ENCODE measurements at places on chromosomes 11 and 22.

DNA sequence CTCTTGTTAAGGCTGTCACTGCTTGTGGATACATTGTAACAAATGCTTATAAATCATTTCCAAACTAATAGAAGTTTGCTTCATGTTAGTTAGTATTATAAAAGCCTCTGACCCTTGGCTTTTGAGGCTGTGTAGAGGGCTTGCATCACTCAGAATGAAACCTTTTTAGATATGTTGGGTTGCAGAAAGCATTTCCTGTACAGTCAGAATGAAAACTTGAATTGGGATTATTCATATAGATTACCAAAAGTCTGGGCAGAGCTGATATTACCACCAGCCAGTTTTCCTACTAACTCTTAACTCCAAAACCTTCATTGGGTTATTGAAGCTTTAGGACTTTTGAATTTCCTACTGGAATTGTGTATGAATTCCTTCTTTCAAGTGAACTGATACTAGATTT is 12.0 kb downstream of the KMT2A start:
- no peak for DNase-seq

DNA sequence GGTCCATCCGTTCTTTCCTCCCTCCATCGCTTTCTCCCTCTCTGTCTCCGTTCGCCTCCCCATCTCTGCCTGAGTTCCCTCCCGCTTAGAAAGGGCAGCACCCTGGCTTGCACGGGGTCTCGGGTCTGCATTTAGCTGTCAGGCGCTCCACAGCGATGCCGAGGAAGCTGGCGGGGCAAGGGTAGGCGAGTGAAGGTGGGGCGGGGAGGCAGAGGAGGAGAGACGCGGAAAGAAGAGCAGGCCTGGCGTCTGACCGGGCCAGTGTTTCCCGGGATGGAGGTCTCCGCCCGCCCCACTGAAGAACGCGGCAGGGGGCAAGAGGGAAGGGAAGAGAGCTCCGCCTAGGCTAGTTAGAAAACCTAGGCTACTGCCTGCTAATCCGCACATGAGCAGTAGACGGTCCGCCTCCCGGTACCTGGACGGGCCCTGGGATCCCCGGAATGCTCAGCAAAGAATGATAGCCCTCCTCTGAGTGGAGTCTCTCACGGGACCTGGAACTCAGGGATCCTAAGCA is 3922.5 kb upstream of the OR11H1 start:
- DNase-seq, result no peak

DNA sequence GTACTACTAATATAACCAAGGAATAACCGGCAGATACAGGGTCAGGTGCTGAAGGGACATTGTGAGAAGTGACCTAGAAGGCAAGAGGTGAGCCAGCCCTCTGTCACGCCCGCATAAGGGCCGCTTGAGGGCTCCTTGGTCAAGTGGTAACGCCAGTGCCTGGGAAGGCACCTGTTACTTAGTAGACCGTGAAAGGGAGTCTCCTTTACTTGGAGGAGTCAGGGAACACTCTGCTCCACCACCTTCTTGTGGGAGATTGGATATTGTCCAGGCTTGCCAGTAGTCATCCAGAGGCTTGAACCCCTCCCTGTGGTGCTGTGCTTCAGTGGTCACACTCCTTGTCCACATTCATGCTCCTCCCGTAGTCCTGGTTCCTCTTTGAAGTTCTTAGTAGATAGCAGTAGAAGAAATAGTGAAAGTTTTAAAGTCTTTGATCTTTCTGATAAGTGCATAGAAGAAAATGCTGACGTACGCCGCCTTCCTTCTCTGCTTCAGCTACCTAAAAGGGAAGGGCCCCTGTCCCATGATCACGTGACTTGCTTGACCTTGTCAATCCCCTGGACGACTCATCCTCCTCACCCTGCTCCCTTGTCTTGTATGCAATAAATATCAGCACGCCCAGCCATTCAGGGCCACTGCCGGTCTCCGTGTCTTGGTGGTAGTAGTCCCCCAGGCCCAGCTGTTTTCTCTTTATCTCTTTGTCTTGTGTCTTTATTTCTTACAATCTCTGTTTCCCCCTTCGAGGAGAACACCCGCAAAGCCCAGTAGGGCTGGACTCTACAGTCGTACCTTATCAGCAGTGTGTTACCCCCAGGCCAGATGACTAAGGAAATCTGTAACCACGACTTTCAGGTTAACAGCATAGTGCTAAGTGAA is 6.1 kb downstream of the NUP50 start:
- DNase-seq, result no peak

GRCh38 chr22:19882446-19883381 is 28.0 kb upstream of the GNB1L start:
- no peak for DNase-seq

GRCh38 chr22:43434928-43435311 is 23.1 kb downstream of the MPPED1 start:
- DNase-seq, result no peak

- DNase-seq, result peak; percentile 39
Observed at GRCh38 chr11:118290923-118291322, 13.6 kb upstream of the CD3E start.

DNA sequence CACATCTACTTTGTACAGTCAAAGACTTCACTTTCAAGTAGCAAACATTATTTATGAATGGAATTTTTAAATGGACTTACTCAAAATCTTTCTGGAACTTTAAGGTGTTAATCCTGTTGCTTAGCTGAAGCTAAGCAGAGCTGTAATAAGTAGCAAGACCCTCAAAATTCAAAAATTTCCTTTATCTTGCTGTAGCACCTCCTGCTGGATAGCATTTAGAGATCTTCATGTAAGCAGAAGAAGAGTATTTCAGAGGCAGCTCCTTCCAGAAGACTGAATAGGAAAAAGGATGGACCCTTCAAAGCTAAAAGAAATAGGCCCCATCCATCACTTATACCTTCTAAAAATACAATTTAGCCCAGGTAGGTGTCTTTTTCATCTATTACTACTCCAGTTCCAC is 3.4 kb downstream of the PHF21A start:
- DNase-seq, result no peak

GRCh38 chr11:67538306-67538705 is 15.1 kb upstream of the CABP2 start:
- DNase-seq, result no peak
